ENCODE measurements at places on chromosomes 7 and 10.

- DNase-seq, result no peak
Measured at GRCh38 chr7:23468526-23469149, 1.7 kb downstream of the IGF2BP3 start.

DNA sequence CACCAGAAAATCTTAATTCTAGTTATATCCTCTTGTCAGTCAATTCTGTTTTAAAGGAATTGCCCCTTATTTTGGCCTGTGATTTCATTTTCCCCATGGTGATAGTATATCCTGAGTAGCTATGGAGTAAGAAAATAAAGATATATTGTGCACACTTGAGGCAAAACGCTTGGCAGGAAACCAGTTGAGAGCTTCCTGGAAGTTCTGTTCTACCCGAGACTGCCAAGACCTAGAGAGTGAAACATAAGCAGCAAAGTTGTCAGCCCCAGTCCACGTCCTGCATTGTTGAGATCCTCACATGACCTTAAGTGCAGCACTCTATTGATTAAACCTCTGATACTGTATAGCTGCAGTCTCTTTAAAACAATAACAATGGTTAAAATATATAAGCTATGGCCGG lies 235.2 kb downstream of the CDC14C start:
- DNase-seq, result no peak

DNA sequence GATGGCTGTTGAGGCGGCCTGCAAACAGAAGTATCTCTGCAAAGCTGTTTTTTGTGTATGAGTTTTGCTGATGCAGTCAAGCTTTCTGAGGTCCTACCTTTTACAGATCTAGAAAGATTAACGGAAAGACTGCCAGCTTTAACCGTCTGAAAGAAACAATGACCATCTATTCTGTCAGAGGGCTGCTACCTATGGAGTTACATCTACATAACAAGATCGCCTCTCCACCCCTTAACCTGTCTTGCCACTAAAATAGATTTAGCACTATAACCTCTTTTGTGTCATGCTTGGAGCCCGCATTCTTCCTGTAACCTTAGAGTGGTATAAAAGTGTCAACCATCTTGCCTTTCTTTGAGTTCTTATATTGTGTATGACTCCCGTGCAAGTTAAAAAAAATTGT lies 291.2 kb downstream of the POM121L12 start:
- DNase-seq, result no peak

- DNase-seq, result no peak
Measured at GRCh38 chr10:112379635-112380296, 5.8 kb downstream of the ACSL5 start.

DNA sequence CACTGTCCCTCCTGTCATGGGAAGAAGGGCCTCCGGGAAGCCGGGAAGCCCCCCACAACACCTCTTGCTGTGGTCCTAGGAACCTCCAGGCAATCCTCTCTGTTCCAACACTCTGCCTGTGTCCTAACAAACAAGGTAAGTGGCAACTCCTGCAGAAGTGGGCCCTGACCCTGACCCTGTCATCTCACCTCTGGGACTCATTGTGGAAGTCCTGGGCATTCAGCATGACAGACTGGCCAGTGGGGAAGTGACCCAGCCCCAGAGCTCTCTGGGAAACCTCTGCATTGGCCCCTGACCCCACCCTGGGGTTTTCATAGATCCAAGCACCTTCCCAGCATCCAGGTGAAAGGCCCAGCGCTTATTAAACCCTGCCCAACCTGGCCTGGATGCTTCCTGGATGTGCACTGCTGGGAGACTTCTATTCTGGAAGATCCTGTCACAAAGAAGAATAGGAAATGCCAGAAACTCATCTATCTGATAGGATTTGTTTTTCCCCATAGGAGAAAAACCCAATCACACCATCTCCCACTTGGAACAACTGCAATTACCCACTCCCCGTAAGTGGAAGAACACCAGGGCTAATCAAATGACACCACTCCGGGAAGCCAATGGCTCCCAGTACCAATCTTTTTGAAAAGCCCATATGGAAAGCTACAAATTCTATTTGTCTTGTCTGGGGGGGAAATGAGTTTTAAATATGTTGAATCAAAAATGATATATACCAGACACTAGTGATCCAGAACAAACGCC lies 24.3 kb downstream of the LEP start:
- no peak for DNase-seq

DNA sequence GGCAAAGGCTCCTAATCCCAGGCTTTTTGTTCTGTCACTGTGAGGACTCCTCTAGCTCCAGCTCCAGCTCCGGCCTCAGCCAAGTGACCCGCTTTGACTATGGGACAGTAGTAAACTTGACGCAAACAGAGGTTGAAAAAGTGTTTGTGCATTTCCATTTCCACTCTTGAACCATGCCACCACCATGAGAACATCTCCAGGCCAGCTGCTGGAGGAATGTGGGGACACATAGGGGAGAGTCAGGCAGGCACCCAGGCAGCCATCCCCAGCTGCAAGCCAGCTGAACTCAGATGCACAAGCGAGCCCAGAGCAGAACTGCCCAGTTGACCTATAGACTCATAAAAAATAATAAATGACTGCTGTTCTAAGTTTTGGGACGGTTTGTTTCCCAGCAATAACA lies 224.7 kb downstream of the GRID1 start:
- no peak for DNase-seq

GRCh38 chr7:22397981-22398380 lies 41.0 kb upstream of the RAPGEF5 start:
- DNase-seq, result no peak

- DNase-seq, result no peak
Measured at GRCh38 chr10:63427013-63427412, 38.8 kb downstream of the JMJD1C start.

DNA sequence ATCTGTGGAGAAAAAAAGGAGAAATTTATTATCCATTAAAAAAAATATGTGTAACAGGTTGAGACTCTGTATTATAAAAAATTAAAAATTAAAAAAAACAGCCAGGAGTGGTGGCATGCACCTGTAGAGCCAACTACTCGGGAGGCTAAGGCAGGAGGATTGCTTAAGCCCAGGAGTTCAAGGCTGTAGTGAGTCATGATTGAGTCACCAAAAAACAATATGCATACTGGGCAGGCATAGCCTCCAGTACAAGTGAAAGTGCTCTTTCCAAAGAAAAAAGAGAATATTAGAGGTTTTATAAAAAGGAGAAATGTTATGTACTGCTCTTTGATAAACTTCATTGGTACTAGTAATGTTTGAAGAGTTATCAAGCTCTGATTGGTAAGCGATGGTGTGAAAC lies 647.1 kb upstream of the ZWINT start:
- no peak for DNase-seq

- no peak for DNase-seq
Measured at GRCh38 chr7:129550693-129551360, 48.5 kb downstream of the SMKR1 start.

DNA sequence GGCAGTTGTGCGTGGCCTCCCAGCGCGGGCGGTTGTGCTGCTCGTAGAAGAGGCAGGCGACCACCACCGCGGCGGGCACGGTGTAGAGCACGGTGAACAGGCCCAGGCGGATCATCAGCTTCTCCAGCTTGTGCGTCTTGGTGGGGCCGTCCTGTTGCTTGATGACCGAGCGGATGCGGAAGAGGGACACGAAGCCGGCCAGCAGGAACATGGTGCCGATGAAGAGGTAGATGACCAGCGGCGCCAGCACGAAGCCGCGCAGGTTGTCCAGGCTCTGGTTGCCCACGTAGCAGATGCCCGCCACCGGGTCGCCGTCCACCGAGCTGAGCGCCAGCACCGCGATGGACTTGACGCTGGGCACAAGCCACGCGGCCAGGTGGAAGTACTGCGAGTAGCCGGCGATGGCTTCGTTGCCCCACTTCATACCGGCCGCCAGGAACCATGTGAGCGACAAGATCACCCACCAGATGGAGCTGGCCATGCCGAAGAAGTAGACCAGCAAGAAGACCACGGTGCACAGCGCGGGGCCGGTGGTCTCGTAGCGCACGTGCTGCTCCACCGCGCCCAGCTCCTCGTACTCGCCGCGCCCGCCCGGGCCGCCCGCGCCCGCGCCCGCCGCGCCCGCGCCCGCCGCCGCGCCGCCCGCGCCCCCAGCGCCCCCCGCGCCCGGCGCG lies 2.2 kb downstream of the FZD8 start:
- DNase-seq, result no peak

GRCh38 chr10:129699722-129700340 lies 232.8 kb downstream of the MGMT start:
- DNase-seq, result no peak

DNA sequence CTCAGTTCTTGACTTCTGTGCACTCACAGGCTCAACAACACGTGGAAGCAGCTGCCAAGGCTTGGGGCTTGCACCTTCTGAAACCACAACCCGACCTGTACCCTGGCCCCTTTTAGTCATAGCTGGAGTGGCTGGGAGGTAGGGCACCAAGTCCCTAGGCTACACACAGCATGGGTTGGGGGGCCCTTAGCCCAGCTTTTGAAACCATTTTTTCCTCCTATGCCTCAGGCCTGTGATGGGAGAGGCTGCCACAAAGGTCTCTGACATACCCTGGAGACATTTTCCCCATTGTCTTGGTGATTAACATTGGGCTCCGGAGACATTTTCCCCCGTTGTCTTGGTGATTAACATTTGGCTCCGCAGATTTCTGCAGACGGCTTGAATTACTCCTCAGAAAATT lies 38.6 kb downstream of the RALA start:
- no peak for DNase-seq

GRCh38 chr10:30688456-30688855 lies 58.9 kb upstream of the LYZL2 start:
- DNase-seq, result no peak

DNA sequence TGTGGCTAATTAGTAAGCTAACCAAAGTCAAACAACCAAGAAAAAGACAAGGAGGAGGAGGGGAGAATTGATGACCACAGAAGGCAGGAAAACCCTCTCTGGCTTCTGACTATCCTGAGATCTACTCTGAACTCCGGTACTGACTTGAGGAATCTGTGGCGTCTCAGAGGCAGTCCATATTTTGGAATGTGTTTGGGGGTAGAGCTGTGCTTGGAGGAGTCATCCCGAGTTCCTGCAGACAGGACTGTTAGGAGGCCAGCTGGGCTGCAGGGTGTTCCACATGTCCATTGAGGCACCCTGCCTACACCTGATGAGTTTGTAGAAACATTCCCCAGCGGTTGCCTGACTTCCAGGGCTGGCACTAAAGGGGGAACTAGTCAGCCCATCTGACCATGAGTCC lies 91.6 kb downstream of the PLCE1 start:
- no peak for DNase-seq

- DNase-seq, result no peak
Measured at GRCh38 chr7:106393564-106394251, 108.9 kb upstream of the NAMPT start.

- DNase-seq, result no peak
Measured at GRCh38 chr10:93806903-93807302, 49.2 kb downstream of the LGI1 start.

DNA sequence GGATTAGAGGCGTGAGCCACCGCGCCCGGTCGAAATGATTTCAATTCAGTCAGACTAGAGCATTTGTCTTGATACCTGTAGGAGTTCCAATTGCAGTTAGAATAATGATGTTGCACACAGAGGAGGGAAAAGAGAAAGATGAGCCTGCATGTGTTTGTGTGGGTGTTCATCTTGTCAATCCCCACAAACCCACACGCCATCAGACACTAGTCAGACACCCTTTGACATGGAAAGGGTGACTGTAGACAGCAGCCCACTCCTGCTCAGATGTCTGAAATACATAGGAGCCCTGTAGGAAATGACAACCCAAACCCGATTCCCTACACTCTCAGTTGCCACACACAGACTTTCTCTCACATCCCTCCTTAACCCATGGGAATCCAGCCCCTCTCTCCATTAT lies 92.0 kb downstream of the ABLIM1 start:
- DNase-seq, result no peak

DNA sequence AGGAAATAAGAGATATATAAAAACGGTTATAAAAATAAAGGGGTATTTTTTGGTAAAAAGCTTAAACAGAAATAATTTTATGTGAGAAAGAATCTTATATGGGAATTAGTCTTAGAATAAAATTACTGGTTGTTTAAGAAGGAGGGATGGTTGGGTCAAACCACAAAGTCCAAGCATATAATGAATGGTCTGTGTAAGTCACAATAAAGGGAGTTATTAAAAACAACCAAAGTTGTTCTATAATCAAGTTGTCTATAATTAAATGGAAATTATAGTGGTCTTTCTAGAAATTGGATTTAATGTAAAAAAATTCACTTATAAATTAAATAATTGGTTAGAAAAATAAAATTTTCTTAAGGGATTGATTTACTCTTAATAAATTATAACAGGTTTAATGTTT lies 304.8 kb downstream of the POM121L12 start:
- DNase-seq, result no peak

DNA sequence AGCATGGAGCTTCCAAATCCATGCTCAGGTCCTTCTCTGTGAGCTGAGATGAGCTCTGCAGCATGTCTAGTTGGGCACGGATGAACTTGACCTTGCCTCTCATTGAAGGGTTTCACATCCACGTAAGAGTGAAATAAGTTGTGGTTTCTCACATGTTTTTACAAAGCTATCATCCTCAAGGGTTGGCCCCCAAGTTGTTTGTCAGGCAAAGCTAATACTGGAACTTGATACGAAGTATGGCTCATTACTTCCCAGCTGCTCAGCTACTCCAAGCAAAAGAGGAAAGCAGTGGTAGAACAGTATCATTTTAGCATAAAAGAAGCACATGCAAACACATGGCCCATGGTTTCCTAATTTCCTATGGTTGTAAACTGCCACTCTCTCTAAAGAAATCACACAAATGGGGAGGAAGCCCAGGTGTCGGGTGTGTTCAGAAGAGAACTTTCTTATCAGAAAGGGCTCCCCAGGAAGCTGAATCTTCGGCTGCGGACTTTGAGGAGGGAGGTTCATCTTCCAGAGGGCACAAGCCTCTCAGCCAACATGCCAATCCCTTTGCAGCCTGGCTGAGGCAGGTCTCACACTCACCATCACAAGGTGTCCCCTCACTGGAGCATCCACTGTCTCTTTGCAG lies 45.3 kb downstream of the PDLIM1 start:
- no peak for DNase-seq

- DNase-seq, result no peak
Measured at GRCh38 chr10:102113261-102113955, 6.8 kb downstream of the LDB1 start.

- DNase-seq, result no peak
Measured at GRCh38 chr10:24418532-24418931, 209.6 kb downstream of the KIAA1217 start.

DNA sequence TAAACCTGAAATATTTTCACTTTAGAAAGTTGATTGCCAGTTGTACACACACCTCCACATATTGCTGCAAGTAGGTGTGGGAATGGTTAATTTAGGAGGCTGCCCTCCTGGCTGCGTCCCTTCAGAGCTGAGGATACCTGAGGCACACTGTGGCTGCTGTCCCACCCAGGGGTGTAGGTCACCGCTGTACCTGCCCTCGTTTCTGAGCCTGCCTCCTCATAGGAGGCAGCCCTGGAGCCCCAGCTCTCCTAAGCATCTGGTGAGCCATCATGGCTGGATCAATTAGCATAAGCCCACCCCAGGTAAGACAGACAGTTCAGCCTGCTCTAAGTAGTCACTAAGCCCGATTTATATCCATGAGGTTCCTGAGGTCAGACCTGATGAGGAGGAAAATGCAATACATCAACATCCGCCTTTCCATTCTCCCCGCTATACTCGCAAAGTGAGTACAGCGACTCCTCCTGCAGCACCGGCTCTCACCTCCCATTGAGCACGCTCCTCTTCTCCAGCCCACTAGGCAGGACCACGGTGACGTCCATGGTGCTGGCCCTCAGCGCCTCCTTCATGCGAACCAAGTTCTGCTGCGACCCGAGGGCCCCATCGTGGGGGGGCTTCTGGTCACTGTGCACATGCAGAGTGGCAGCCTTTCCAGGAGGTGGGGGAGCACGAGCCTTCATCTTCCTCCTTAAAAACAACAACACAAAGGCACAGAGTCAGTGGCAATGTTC lies 97.2 kb downstream of the COBL start:
- no peak for DNase-seq
